ENCODE measurements at places on chromosomes 11 and 22.

DNA sequence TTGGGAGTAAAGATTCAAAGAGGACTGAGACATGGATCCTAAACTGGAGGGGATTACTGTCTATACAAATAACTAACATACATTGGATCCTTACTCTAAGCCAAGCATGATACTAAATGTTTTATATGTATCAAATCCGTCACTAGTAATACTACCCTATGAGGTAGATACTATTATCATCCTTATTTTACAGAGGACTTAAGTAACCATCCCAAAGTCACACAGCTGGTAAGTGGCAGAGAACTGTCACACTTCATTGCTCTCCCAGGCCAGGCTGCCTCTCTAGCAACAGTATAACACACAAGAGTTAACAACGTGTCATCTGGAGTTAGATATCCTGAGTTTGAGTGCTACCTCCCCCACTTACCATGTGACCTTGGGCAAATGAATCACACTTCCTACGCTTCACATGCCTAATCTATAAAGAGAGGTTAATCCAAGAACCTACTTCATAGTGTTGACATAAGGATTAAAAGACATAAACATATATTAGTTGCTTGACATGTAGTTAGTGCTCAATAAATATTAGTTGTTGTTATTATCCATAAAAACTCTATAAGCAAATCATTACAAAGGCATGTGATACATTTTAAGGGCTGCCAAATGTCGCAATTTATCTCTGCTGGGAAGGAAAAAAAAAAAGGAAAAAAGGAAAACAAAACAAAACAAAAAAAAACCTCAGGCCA lies 33.8 kb upstream of the SPON1 start:
- DNase-seq = no peak

DNA sequence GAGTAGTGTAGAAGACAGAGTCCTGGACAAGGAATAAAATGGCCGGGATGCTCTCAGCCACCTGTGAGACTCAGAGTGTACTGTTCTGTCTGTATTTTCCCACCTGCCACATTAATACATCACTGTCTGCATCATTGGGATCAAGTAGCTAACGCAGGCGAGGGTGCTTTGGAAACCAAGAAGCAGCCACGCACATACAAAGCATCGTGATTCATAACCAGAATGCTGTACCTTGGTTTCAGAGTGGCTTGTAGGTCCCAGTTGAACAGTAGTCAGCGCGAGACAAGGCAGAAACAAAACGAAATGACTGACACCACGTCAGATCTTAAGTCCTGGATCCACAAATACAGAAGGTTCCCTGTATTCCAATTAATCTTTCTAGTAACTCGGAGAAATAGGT lies 198.3 kb downstream of the GRIK4 start:
- no peak for DNase-seq

- DNase-seq = peak; percentile 61
Observed at GRCh38 chr11:67253872-67254624, 12.2 kb upstream of the GRK2 start.

DNA sequence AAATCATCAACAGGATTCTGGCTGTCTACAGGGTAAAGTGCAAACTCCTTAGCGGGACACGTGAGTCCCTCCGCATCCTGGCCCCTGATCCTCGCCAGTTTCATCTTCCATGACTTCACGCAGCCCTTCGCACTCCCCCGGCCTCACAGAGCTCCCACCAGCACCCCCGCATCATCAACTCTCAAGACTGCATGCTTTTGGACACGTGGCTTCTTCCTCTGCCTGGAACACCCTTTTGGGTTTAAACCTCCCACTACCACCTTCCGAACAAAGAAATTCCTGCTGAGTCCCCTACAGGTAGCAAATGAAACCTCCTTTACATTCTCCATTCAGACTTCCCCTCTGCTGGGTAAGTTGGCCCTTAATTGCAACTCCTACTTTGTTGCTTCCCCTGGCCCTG lies 12.6 kb upstream of the EIF3M start:
- no peak for DNase-seq

- no peak for DNase-seq
Observed at GRCh38 chr11:44813401-44813800, 86.6 kb downstream of the TSPAN18 start.

- no peak for DNase-seq
Observed at GRCh38 chr22:24099666-24100065, 81.6 kb upstream of the SUSD2 start.

DNA sequence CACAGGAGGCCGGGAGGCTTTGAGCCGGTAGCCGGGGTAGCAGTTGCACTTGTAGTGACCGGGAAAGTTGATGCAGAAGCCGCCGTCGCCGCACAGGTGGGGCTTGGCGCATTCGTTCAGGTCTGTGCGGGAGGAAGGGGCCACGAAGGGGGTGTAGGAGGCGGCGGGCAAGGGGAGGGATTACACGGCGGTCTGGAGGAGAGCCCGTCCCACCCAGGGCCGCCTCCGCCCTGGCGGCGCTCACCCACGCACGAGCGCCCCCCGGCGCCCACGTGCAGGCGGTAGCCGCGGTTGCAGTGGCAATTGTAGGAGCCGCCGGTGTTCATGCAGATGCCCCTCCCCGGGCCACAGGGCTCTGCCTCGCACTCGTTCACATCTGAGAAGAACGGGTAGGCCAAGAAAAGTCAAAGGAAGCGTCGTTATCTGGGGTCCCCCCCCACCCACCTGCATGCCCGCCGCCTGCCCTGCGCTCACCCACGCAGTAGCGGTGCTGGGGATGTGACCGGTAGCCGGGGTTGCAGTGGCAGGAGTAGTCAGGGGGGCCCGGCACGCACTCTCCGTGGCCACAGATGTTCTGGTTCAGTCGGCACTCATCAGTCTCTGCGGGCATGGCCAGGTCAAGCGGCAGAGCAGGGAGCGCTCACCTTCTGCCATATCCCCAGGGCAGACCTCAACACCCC lies 10.6 kb downstream of the LTBP3 start:
- DNase-seq = no peak

GRCh38 chr11:75429902-75430713 lies 2.9 kb downstream of the KLHL35 start:
- DNase-seq = peak; percentile 72

GRCh38 chr22:49887702-49888101 lies 30.5 kb downstream of the ALG12 start:
- DNase-seq = no peak
